ENCODE measurements at places on chromosomes 4 and X.

- no peaks in the 10 kb centered on the region for H3K36me3 ChIP-seq
- H3K4me3 ChIP-seq: no peak overlapping the region
- no peaks in the 10 kb centered on the region for H3K27me3 ChIP-seq
- DNase-seq: no peak
- H3K4me1 ChIP-seq: no peaks in the 10 kb centered on the region
Observed at GRCh38 chrX:15748841-15749240, 10.8 kb downstream of the CA5B start.

DNA sequence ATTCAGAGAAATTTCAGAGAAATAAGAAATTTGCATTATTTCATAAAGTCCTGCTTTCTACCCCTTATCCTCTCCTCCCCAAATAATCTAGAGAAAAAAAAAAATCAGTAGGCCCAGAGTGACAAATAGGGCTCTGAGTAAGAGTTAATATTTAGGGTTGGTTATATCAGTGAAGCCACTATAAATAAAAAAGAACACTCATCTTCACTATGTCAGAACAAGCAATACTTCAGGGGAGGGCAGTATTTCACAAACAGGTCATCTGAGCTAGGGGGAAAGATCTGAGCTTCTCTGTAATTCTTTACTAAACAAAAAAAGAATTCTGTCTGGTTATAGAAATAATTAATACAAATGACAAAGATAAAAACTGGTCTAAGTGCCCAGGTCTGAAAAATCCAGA is 39.4 kb downstream of the PDE5A start:
- no peak for DNase-seq
- no peak overlapping the region for H3K4me3 ChIP-seq
- H3K27ac ChIP-seq: no peak overlapping the region
- no peaks in the 10 kb centered on the region for H3K27me3 ChIP-seq
- peaks cover 12% of the 10 kb centered on the region for H3K4me1 ChIP-seq
- peaks cover 14% of the 10 kb centered on the region for H3K36me3 ChIP-seq

DNA sequence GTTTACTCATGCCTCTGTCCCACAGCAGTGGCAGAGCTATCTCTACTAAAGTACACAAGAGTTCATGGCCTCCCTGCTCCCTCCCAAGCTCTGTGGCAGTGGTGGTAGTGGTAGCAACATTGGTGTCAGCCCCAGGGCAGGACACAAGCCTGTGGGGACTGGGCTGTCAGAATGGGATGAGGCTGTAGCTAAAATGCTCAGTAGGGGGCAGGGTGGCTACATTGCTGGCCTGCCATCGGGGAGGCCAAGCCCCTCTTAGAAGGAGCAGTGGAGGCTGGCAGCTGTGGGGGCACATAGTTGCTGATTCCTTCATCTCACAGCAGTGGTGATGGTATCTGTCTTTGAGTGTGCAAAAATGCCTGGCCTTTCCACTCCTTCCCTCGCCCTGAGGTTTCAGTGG is 461.7 kb downstream of the PCDH18 start:
- H3K27ac ChIP-seq: no peak overlapping the region
- no peak for DNase-seq
- no peak overlapping the region for H3K4me3 ChIP-seq
- no peaks in the 10 kb centered on the region for H3K4me1 ChIP-seq

- H3K27ac ChIP-seq: no peak overlapping the region
- no peaks in the 10 kb centered on the region for H3K36me3 ChIP-seq
- DNase-seq: no peak
- no peaks in the 10 kb centered on the region for H3K4me1 ChIP-seq
Observed at GRCh38 chr4:184315675-184316359, 98.1 kb upstream of the ENPP6 start.

GRCh38 chr4:36824682-36825081 is 419.9 kb upstream of the NWD2 start:
- H3K27ac ChIP-seq: no peak overlapping the region
- no peak for DNase-seq
- no peak overlapping the region for H3K4me3 ChIP-seq

- H3K4me3 ChIP-seq: no peak overlapping the region
- no peak for DNase-seq
- no peaks in the 10 kb centered on the region for H3K27me3 ChIP-seq
- no peak overlapping the region for H3K27ac ChIP-seq
- H3K36me3 ChIP-seq: no peaks in the 10 kb centered on the region
Observed at GRCh38 chr4:106347167-106347566, 21.4 kb downstream of the GIMD1 start.

DNA sequence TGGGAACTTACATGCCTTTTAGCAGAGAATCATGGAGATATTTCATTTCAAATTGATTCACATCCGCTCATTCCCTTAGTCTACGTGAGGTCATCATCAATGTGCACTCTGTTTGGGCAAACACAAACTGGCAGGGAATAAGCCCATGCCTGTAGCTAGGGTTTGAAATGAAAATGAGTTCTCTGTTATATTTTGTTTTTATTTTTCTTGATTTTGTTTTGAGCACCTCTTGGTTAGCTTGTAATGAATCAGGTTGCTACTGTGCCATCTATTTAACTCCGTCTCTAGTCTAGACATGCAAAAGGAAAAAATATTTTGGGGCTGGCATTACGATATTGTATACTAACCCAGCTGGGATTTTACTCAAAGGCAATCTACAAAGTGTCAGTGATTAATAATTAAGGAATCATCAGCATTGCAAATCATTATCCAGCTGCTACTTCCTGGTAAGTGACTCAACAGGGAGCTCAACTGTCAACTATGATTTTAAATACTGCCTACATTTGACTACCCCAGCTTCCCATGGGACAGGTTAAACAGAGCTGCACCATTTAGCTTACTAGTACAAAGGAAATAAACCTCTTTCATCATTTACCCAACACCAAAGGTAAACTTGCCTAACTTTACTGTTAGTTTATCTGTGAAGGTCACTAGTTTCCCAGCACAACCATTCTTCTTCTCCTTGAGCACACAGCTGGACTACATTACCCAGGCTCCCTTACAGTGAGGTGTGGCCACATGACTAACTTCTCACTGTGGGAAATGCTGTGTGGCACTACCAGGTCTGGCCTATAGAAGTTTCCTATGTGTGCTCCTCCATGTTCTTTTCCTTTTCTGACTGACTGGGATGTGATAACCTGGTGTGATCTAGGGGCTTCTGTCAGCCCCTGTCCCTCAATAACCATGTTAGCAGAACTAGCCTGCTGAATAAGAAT is 21.2 kb upstream of the TRPC5OS start:
- H3K27me3 ChIP-seq: no peaks in the 10 kb centered on the region
- no peak overlapping the region for H3K4me3 ChIP-seq
- H3K27ac ChIP-seq: no peak overlapping the region
- H3K36me3 ChIP-seq: no peaks in the 10 kb centered on the region
- H3K4me1 ChIP-seq: no peaks in the 10 kb centered on the region
- no peak for DNase-seq

DNA sequence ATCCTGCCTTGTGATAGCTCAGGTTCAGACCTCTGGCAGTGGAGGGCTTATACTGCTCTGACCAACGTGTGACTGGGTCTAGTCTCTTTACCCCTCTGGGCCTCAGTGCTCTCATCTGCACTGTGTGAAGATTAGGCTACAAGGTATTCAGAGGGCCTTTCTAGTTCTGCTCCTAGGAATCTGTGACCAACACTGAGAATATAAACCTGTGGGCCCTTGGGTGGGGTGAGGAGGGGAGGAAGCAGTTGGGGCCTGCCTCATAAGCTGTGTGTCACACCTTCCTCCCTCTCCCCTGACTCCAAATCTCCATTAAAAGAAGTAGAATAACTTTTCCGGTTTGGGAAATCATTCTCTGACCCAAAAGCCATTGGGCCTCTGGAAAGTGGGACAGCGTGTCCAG is 66.3 kb upstream of the MSN start:
- H3K4me1 ChIP-seq: no peaks in the 10 kb centered on the region
- H3K27me3 ChIP-seq: no peaks in the 10 kb centered on the region
- no peak overlapping the region for H3K4me3 ChIP-seq

GRCh38 chr4:7206911-7207567 is 14.7 kb downstream of the SORCS2 start:
- H3K4me1 ChIP-seq: peaks cover 7% of the 10 kb centered on the region
- DNase-seq: no peak
- H3K27ac ChIP-seq: peak overlapping the region; percentile 17
- H3K27me3 ChIP-seq: no peaks in the 10 kb centered on the region
- H3K36me3 ChIP-seq: no peaks in the 10 kb centered on the region

DNA sequence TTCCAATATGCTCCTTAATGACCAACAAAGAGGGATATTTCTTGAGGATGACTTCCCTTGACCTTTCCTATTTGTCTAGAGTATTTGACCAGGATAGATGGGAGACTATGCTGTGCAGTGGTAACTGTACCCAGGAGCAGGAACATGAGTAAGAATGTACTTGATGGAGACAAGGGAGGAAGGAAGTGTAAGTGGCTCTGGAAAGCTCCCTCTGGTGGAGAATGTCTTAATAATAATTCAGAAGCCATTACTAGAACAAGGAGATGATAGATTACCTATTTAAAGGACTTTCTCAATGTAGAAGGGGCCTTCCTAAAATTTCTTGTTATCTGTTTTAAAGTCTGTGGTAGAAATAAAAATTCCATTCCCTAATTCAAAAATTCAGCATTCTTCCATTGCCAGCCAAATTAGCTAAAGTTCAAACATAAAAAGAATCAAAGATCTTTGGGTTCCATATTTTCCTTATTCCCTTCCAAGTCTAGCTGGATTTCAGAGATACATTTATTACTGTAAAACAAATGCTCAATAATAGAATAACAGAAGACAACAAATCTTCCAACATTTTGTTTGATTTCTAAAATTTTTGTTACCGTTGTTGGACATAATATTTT is 83.8 kb downstream of the GRID2 start:
- H3K4me3 ChIP-seq: no peak overlapping the region
- no peaks in the 10 kb centered on the region for H3K4me1 ChIP-seq
- peak; percentile 4 for DNase-seq
- no peak overlapping the region for H3K27ac ChIP-seq

DNA sequence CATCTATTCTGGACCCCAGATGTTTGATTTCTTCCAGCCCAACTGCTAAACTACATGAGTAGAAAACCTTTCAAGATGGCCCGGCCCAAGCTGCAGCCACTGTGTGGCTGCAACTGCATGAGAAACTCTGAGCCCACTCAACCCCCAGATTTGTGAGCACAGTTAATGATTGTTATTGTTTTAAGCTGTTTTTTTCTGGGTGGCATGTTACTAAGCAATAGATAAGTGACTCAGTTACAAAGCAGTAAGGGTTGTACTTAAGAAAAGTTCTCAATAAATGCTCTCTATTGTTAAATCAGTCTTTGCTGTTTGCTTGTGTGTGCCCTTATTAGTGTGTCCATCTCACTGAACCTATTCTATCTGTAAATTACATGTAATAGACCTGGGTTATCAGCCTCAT is 51.8 kb downstream of the GC start:
- no peaks in the 10 kb centered on the region for H3K4me1 ChIP-seq
- no peak overlapping the region for H3K4me3 ChIP-seq
- no peaks in the 10 kb centered on the region for H3K27me3 ChIP-seq
- no peak overlapping the region for H3K27ac ChIP-seq
- no peaks in the 10 kb centered on the region for H3K36me3 ChIP-seq

DNA sequence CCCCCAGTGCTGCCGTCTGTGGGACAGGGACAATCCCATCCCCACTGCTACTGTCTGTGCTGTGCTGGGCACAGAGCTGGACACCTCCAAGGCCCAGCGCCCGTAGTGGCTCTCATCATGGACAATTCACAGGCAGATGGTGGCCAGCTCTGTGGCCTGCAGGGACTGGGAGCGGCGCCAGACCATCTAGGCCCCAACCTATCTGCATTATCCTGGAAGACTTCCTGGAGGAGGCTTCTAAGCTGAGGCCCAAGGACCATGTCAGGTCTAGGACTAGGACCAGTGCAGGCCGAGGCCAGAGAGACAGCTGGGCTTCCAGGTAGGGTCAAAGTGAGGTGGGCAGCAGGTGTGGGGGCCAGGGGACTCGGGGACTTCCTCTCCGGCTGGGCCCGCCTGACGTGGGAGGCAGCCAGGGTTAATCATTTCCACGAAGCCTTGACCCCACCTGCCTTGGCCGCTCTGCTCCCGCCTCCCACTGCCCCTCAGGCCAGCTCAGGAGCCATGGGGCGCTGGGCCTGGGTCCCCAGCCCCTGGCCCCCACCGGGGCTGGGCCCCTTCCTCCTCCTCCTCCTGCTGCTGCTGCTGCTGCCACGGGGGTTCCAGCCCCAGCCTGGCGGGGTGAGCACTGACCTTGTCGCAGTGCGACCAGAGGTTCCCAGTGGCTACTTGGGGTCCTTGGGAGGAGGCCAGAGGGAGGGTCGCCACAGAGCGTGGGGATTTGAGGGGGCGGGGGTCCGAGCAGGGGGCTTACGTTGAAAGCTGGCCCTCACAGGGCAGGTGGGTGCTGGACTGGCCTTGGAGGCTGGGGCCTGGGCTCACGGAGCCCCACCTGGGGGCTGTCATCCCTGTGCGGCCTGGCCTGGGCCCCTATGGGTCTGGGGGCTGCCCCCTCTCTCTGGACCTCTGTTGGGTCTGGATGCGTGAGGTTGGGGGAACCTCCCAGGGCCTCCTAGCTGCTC is at the start of gene HGFAC:
Gene HGFAC, plus strand, starts transcription at position 468 of the 959 bp plus-strand sequence. Its CDS starts 34 bp downstream, at position 502.
- H3K4me3 ChIP-seq: no peak within 1 kb of the TSS
- H3K36me3 ChIP-seq: no peaks in the 10 kb centered on the region
- no peak for DNase-seq

All from Panc1 (cell line).